ENCODE measurements at places on chromosomes 1 and 21.
A peak's percentile ranks its signal among the peaks of the same experiment; 100 is the strongest.

- peak; percentile 67 for DNase-seq
Measured at GRCh38 chr1:222616525-222616924, 1.4 kb upstream of the MIA3 start.

DNA sequence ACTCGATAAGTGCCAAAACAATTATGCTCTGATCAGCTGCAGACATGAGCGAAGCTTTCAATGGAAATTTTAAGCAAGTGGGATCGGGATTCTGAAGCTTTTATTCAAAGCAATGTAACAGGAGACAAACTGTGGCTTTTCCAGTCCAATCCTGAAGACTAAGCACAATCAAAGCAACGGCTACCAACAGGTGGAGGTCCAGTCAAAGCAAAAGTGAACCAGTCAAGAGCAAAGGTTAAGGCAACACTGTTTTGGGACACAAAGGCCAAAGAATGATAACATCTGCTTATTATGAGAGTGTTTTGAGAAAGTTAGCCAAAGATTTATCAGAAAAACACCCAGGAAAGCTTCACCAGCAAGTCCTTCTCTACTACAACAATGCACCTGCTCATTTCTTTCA, 170.1 kb downstream of the SEC16B start:
- DNase-seq: no peak

DNA sequence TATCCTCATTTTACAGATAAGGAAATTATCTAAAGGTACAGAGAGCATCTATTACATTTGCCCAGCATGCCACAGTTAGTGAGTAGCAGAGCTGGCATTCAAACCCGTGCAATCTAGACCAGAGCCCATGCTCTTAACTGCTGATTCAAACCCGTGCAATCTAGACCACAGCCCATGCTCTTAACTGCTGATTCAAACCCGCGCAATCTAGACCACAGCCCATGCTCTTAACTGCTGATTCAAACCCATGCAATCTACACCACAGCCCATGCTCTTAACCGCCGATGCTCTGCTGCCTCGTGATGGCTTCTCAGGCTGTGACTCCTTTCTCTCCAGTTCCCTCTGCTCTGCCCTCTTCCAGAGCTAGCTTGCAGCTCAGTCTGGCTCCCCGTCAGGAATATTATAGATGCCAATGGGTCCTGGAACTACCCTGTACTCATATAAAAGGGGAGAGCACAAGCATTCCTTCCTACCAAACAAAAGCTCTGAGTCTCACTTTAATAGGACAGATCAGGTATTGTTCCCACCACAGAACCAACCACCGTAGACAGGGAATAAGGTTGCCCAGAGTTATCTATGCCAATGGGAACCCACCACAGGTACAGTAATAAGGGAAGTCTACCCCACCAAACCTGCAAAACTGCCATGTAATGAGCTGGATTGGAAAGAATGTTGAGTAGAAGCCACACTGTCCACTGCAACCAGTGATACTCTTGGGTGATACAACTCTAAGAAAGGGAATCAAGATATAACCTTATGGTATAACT, 78.4 kb downstream of the SMYD3 start:
- DNase-seq: peak; percentile 97

GRCh38 chr1:147804942-147805723, 44.7 kb upstream of the GJA5 start:
- DNase-seq: no peak

- DNase-seq: no peak
Measured at GRCh38 chr1:205616563-205617293, 15.1 kb downstream of the ELK4 start.

DNA sequence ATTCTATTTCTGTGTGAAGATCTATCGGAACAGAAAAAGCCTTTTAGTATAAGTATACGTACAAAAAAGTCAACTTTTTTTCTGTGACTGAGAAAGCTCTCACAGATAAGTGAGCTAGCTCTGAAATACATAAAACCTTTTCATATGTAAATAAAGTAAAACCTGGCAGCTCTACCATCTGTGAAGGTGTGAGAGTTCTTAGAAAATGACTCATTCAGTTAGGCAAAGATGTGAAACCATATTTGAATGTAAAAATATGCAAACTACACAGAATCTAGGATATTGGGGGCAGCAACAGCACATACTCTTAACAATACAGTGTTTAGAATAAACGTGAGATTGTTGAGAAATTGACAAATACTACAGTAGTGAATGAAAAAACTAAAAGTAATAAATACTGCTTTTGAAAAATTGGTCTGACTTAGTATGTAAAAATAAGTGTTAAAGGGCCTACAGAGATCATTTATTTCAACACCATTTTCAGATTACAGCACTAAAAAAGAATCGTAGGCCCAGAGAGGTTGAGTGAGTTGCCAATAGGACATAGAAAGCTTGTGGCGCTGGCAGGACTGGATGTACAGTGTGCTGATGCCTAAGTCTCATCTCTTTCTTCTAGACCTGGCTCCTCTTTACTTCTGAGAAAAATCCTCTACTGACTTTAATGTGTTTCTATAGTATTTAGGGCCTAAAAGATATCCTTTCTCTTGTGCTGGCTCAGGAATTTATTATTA, 19.8 kb downstream of the ATP6V1G3 start:
- peak; percentile 18 for DNase-seq
